Stimulated activated CD8-positive, alpha-beta memory T cell treated with anti-CD3 and anti-CD28 coated beads, Interleukin-15, amount 100 ng/mL, for 48 hours (primary cell): ENCODE measurements at places on chromosomes 3 and 15.
A peak's percentile ranks its signal among the peaks of the same experiment; 100 is the strongest.

DNA sequence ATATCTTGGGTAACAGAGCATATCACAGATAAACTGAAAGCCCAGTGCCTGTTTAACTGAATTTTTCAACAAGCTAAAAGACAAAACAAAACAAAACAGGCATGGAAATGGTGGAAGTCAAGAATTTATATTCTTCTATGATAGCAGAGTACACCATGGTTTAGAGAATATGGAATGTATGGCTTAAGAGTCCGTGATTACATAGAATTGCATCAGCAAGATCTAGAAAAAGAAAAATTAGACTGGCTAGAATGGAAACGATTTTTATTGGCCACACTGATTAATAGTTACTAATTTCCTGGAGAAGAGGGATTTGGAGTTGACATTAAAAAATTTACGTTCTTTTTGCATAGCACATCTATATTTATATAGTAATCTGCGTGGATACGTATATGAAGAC, 435.2 kb upstream of the DPPA4 start:
- no peak for DNase-seq

- DNase-seq = no peak
These were observed 24.1 kb downstream of the FBLN2 start for GRCh38 chr3:13572926-13573623.

DNA sequence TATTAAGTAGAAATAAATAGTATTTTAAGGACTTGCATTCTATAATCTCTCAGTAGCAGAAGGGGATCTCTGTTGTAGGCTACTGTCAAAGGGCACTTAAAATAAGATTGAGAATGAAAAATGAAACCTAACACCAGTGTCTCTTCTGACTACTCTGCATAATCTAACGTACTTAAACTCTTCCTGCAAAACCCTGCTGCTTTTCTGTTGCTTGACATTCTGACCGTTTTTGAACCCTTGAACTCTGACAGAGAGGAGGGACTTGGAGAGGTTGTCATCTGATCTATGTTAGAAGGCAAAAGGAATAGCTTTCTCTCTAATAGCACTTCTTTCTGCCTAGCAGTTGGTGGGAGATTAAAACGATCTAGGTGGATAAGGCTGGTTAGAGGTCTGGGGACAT, 204.6 kb downstream of the ZIC1 start:
- DNase-seq = no peak

- no peak for DNase-seq
These were observed 200.3 kb upstream of the UMPS start for GRCh38 chr3:124529826-124530571.

- no peak for DNase-seq
These were observed 35.8 kb upstream of the BCL2L10 start for GRCh38 chr15:52148403-52148802.

DNA sequence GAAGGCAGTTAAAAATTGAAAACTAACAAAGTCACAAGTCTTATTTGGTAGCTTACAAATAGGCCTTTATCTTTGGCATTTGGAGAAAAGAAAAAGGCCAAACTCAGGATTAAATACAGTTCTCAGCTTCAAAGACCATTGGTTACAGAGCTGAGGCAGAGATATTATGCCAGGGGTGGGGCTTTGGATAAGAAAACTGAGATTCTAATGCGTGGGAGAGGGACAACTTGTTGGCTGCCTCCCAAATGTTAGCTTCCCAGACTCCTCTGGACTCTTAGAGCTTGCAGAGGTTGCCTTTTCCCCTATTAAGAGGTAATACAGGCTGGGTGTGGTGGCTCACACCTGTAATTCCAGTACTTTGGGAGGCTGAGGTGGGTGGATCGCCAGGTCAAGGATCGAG, 231.8 kb downstream of the SQOR start:
- DNase-seq = no peak

DNA sequence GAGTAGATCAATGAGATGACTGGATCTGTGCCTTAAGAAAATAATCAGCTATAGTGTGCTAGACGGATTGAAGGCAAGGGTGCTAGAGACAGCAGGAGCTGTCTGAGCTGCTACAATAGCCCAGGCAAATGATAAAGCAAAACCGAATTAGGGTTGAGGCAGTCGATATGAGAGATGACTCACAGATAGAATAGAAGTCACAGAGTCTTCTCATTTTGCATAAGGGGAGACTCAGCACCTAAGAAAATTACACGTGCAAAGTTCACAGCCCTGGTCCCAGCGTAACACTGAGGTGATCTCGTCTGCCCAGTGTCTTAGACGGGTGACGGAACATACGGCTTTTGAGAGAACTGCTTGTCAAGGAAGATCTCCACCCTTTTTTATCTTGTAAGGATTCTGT, 11.6 kb downstream of the LPP start:
- DNase-seq = peak; percentile 21

DNA sequence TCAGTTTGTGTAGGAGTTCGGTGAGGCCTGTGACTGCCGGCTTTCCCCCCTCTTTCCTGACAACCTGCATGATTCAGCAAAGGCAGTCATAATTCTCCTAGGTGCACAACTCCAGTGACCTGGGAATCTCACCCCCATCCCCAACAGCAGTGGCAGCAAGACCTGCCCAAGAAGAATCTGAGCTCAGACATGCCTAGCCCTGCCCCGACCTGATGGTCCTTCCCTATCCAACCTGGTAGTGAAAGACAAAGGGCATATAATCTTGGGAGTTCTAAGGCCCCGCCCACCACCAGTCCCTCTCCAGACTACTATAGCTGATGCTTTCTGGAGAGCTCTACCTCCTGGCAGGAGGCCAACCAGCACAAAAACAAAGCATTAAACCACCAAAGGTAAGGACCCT, 44.2 kb upstream of the ZBED2 start:
- no peak for DNase-seq

DNA sequence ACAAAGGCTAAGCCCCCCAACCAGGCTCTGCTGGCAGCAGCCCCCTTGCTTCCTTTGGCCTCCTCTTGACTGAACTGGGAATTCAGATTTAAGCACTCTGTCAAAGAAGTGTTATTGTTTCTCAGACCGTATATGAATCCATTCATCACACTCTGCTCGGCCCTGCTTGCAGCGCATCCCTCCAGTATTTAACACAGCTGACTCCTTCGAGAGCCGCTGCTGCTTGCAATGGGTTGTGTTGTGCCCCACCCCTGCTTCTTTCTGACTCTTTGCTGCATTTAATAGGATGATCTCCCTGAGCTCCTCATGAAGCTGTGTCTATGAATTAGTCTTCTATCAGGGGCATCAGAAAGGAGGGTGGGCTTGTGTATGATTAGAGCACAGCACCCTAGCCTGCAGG, 31.2 kb downstream of the C3orf20 start:
- DNase-seq = no peak
